ENCODE measurements at places on chromosomes 7 and 10.

- no peak for DNase-seq
Measured at GRCh38 chr10:130470286-130470685, 334.1 kb downstream of the GLRX3 start.

DNA sequence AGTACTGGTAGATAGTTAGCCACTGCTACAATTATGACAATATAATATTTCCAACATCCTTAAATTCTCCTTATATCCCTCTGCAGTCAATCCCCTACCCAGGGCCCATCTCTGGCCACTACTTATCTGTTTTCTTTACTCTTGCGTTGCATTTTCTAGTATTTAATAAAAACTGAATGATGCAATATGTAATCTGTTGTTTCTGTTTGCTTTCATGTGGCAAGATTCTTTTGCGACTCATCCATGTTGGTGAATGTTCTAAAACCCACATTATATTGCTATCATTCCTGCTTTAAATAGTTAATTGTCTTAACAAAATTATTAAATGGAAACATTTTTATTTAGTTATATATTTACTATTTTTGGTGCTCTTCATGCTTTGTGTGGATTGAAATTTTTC is 338.5 kb downstream of the MDFIC start:
- DNase-seq, result no peak

DNA sequence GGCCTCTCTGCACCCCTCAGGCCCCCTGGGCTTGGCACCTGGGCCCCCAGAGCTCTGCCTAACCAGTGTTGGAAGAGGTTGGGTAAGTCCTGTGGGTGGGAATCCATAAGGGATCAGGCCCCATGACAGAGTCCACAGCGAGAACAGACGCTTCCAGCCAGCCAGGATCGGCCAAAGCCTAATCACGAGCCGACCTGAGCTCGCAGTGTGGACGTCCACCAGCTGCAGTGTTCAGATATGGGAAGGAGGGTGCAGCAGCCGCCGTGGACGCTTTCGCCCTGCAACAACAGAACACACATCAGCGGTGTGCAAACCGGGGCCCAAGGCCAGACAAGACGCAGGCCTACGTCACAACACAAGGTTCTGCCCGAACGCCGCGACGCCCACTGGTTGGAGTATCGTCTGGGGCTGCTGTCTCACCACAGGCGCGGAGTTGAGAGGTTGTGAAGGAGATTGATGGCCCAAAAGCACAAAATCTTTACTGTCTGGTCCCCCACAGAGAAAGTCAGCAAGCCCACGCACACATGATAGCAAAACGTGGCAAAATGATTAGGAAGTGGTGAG is 102.1 kb downstream of the FOXL3 start:
- no peak for DNase-seq

DNA sequence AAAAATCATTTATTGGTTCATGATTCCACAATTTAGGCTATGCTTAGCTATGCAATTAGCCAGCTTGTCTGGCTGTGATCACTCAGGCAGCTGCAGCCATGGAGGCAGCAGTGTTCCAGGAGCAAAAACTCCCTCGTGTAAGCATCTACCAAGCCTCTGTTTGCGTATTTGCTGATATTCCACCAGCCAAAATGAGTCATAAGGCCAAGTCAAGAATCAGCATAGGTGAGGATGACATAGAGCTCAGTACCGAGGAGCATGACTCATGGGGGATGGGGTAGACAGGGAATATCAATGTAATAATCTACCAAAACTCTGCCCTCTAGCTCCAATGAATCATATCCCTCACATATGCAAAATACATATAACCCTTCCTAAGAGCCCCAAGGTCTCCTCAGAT is 63.3 kb downstream of the IMMP2L start:
- no peak for DNase-seq

- DNase-seq, result no peak
Measured at GRCh38 chr10:132399117-132400035, 2.4 kb downstream of the PWWP2B start.

GRCh38 chr10:43595739-43596298 is 10.4 kb upstream of the ZNF485 start:
- no peak for DNase-seq

DNA sequence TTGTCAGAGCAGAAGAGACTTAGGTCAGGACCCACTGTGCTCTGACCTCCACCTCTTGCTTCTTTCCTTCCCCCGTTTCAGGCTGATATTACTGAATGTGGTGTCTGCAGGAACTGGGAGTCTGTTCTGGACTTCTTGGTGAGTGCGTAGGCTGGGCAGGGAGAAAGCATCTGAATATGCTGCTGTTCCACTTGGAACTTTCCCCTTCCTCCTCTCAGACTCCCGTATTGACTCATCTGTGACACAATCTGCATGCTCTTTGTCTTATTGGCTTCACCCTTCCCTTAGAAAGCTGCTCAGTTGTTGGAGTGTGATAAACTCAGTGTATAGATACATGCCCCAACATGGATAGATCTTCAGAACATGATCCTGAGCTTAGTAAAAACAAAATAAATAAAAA is 137.6 kb upstream of the HABP2 start:
- DNase-seq, result no peak

DNA sequence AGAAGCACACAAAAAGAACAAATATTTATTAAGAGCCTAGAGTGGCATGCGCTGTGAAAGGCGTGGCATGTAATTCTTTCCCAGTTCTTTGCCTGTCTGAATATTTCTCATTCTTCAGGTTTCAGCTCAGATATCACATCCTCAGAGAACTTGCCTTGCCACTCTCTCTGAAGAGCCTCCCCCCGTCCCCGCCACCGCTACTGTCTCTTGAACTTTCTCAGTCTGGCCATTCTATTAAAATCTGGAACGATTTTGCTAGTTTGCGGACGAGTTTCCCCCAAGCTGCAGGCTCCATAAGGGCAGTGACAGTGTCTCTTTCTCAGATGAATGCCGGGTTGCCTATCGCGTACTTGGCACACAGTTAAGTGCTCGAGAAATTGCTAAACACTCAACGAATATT is 787 bp upstream of the PLEKHA1 start:
- DNase-seq, result no peak

- DNase-seq, result no peak
Measured at GRCh38 chr10:78306358-78306757, 272.7 kb downstream of the RPS24 start.

GRCh38 chr10:119030421-119031250 is 1.1 kb downstream of the NANOS1 start:
- no peak for DNase-seq

- no peak for DNase-seq
Measured at GRCh38 chr10:119306986-119307392, 99.6 kb downstream of the GRK5 start.

- DNase-seq, result no peak
Measured at GRCh38 chr7:51229620-51230323, 86.8 kb downstream of the COBL start.

- DNase-seq, result no peak
Measured at GRCh38 chr10:98169379-98169778, 34.9 kb downstream of the R3HCC1L start.

- DNase-seq, result no peak
Measured at GRCh38 chr10:87930934-87931835, 67.8 kb downstream of the PTEN start.

DNA sequence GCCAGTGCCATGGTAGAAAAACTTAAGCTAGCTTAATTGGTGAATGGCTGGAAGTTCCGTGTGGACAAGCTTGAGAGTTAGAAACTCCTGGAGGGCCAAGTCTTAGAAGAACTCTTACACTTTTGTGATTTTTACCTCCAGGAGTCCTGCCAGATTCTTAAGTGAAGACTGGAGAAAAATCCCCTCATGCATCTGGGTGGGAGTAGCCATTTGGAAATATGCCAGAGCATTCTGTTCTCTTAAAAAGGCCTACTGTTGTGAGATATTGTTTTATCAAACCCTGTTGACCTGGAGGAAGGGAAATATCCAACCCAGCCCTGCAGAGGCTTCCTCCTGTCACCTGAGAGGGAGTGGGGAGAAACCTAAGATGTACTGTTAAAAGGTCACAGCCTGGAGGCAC is 17.6 kb upstream of the MCM10 start:
- no peak for DNase-seq

DNA sequence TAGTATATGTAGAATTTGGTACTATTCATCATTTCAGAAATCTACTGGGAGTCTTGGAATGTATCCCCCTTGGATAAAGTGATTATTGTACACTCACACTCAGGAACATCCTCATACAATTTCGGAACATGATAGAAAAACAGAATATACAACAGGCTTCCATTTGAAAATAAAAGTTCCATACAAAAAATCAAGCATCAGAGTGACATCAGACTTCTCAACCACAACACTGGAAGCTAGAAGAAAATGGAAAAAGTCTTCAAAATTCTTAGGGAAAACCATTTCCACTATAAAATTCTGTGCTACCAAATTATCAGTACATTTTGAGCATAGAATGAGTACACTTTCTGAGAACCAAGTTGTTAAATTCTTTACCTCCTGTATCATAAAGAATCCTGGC is 8.8 kb downstream of the LYZL1 start:
- no peak for DNase-seq

- no peak for DNase-seq
Measured at GRCh38 chr10:68156373-68157185, 47.3 kb downstream of the MYPN start.

DNA sequence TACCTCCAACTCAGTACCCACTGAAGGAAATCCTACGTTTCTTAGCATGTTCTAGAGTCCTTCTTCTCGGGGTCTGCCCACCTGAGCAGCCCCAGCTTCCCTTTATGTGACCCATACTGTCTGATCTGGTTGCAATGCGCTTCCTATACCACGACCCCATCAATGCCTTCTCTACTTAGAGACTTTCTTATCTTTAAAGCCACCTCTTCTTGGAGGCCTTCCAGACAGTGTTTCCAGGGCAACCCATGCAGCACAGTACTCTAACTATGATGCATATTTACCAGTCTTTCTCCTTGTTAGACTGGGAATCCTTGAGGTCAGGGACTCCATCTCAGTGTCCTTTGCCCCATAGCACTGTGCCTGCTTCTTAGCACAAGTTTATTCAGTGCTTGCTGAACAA is 54.5 kb upstream of the SLF2 start:
- no peak for DNase-seq

GRCh38 chr7:141360416-141360760 is 190.8 kb upstream of the AGK start:
- DNase-seq, result no peak

DNA sequence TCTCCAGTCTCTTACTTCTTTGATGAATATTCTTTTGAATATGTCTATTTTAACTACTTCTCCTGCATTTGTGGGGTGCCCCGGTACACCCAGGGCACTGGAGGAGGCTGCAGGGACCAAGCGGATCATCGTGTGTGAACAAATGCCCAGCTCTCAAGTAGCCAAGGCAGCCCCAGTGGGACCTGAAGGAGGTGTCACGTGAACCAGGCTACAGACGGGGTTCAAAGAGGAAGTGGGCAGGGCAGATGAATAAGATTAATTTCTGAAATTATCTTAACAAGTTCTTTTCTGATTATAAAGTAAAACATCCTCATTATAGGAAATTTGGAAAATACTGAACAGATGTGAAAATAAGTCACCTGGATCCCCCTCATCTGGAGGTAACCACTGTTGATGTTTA is 78.4 kb upstream of the DUSP5 start:
- DNase-seq, result no peak

- DNase-seq, result no peak
Measured at GRCh38 chr7:31102151-31102972, 50.3 kb downstream of the ADCYAP1R1 start.

GRCh38 chr10:571688-572451 is 117.6 kb downstream of the DIP2C start:
- no peak for DNase-seq

DNA sequence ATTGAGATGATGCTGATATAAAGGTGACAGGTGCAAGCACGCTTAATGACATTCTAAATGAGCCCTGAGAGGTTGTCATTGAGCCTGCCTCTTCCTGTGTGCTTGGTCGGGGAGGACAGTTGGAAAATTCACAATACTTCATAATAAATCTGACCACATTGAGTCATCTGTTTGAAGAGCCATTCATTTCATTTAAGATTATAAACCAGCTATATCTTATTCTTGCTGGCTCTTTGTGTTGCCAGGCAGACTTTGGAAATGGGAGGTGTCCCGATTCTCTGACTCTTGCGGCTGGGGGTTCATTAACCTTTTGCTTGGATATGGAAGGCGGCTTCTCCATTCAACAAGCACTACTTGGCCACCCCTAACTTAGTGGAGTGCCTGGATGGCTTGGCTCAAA is 198.2 kb downstream of the FANK1 start:
- DNase-seq, result no peak

DNA sequence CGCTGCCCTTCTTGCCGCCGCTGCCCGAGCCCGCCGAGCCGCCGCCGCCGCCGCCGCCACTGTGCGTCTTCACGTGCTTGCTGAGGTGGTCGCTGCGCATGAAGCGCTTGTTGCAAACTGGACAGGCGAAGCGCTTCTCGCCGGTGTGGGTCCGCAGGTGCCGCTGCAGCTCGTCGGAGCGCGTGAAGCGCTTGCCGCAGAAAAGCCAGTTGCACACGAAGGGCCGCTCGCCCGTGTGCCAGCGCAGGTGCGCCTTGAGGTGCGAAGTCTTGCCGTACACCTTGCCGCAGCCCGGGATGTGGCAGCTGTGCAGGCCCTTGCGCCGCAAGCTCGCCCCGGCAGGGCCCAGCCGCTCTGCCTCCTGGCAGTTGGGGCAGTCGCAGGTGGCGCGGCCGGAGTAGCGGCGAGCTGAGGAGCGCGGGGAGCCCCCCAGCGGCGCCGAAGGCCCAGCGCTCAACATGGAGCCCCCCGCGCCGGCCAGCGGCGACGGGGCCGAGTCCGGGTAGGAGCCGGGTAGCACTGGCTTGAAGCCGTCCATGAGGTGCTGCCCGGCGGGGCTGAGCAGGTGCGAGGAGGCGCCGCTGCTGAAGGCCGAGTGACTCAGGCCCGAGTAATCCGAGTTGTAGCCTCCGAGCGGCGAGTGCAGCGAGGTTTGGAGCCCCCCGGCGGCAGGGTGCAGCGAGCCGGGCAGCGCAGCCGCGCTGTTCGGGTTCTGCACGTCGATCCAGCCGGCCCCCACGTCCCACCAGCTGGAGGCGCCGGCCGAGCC is 2.1 kb downstream of the SP8 start:
- DNase-seq, result no peak

GRCh38 chr10:13515467-13515866 is 13.3 kb downstream of the BEND7 start:
- DNase-seq, result no peak

- DNase-seq, result no peak
Measured at GRCh38 chr10:53843736-53844362, 957.2 kb downstream of the PCDH15 start.

DNA sequence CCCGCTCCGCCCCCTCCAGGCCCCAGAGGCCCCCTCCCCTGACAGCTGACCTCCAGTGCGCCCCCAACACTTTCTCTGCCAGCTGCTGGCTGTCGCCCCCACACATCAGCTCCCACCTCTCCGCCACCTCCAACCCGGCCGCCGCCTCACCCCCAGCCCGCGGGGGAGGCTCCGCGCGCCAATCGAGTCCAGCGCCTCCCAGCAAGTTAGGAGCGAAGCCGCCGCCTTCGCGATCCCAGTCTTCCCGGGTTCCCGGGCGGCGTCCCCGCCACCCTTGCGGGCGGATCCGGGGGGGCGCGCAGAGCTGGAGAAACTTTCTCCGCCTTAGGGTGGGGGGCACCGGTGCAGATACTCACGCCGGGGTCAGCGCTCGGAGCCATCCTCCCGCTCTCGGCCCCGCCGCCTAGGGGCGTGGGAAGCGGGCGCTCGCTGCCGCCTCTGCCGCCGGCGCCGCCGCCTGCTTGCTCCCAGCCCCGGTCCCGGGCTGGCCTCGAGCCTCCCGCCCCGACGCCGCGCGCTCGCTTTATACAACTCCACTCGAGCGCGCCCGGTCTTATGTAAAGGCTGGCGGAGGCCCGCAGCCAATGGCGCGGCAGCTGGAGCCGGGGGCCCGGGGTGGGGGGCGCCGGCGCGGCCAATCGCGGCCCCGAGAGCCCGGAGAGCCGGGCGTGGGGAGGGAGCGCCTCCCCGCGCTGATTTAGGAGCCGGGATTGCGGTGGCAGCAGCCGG is at the start of gene CRTAC1:
TSS of gene CRTAC1 (minus strand) at position 529 of the 729 bp plus-strand sequence. CDS start at position 380, 149 bp downstream.
- DNase-seq, result no peak
